Activated T-cell treated with anti-CD3 and anti-CD28 coated beads, Interleukin-2, amount 50 U/mL, for 72 hours (primary cell): ENCODE measurements at places on chromosomes 2 and 18. TPM values are rescaled to one million over a fixed set of nuclear protein-coding genes. Genes with fewer than 3 reads are reported as not detected.

The CMPK2 gene
- 10.6 TPM for total RNA-seq

GRCh38 chr2:113187771-113188170 lies 14.0 kb downstream of the PSD4 start:
- no peak for DNase-seq

DNA sequence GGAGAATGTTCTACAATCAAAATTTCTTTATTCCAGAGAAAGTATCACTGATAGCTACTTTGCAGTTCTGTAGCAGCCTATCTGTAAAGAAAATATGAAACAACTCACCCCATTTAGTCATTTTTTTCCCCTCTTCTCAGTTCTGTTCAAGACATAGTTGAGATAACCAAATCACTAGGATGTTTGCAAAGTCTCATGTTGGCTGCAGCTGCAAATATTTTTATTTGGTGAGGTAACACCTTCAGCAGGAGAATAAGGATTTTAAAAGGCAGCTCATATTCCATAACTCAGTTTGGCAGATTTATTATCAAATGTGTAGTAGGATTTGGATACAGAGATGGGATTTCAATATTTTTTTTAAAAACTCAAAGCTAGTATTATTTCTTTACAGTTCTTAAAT lies 41.0 kb downstream of the HNRNPLL start:
- no peak for DNase-seq

GRCh38 chr2:188573453-188573852 lies 281.8 kb downstream of the GULP1 start:
- no peak for DNase-seq

DNA sequence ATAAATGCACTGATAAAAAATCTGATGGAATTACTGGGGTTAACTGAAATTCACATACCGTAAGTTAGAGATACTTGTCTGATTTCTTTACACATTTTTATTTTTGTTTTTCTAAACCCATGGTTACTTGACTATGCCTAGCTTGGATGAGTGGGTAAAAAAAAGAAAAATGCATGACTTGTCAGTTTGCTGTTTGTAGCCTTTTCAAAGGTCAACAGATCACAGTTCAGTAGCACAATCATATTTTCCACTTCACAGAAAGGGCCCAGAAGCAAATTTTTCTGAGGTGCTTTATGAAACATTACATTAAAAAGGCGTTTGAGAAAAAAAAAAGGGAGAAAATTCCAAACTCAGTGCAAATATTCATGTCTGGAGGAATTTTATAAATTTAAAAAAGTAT lies 16.4 kb downstream of the SLC16A14 start:
- DNase-seq, result no peak

DNA sequence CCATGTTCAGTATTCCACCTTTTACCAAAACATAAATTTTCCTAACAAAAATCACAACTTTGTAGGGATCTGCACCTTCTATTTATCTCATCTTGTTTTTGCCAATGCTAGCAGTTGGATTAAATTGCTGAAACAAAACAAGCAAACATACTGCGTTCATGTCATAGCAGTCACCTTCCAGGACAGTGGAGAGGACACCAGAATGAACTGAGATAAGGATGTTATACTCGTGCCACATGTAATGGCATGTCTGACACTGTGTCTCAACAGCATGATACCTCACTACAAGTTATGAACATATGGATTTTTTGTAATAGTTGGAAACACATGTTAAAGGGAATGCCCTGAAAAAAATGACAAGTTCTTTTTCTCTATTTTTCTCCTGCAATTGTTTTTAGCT lies 245.3 kb downstream of the XIRP2 start:
- DNase-seq, result no peak

- DNase-seq, result no peak
Observed at GRCh38 chr2:221137385-221137784, 434.7 kb downstream of the EPHA4 start.

DNA sequence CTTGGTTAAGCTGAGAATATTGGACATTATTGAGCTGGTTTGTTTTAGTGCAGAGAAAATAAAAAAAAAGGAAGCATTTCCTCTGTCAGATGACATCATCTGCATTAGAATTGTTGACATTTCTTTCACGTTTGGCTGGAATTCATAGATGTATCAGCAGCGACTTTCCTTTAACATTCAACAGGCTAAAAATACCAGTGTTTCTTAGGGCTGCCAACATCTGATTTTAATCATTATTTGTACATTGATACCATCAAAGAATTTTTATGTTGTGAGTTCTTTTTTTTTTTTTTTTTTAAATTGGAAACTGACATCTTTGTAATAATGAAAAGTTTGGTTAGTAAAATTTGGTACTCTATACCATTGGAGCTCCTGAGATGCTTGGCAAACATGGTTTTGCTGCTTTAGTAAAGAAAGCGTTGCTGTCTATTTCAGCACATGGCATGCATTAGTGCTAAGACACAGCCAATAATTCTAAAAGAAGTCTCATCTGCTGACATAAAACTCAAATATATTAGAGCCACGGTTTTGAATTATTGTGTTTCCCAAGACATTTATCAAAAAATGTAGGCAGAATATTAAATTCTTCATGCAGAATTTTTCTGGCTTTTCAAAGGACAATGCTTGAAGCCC lies 33.6 kb downstream of the GTF2A1L start:
- DNase-seq, result no peak

DNA sequence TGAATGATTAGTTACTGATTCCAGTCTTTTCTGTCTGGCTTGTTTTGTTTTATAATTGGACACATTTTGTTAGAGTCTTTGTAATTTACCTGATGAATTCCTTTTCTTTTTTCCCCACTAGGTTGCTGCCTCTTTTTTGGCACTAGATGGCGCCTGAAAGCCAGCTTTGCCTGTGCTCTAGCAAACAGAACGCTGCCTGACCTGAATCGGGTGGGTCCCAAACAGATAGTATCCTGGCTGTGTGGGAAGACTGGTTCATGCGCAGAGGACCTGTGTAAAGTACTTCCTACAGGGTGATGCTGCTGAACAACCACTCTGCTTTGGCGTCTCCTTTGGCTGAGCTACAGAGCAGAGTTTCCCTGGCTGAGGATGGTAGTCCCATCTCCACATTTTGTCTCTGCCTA lies 288.2 kb downstream of the IKZF2 start:
- DNase-seq, result peak; percentile 25

- peak; percentile 11 for DNase-seq
Observed at GRCh38 chr18:13500227-13500865, 226.0 kb downstream of the FAM210A start.

The TUBA3E gene
- not detected for total RNA-seq
